ENCODE measurements at places on chromosomes 3 and 15.

GRCh38 chr3:41126472-41126871, 72.8 kb upstream of the CTNNB1 start:
- DNase-seq, result no peak

DNA sequence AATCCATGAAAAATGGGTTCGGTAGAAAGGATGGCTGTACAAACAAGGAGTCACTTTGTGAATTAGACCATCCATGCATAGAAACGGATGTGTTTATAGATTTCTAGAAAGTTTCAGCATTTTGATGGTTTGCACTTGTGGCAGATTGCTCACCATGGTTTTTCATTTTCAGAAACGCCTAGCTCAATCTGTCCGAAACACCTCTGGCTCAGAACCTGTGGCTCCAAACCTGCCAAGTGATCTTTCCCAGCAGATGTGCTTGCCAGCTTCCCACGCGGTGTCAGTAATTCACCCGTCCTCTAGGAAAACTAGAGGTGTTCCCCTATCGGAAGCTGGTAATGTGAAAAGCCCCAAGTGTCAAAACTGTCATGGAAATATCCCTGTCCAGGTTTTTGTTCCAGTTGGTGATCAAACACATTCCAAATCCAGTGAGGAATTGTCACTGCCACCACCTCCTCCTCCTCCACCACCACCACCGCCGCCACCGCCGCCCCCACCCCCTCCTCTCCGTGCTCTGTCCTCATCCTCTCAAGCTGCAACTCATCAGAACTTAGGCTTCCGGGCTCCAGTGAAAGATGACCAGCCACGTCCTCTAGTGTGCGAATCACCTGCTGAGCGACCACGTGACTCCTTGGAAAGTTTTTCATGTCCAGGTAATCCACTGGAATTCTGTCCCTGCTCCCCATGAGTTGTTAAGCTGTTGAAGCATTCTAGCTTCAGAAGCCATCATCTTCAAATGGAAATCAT, 21.2 kb downstream of the WHAMM start:
- no peak for DNase-seq

DNA sequence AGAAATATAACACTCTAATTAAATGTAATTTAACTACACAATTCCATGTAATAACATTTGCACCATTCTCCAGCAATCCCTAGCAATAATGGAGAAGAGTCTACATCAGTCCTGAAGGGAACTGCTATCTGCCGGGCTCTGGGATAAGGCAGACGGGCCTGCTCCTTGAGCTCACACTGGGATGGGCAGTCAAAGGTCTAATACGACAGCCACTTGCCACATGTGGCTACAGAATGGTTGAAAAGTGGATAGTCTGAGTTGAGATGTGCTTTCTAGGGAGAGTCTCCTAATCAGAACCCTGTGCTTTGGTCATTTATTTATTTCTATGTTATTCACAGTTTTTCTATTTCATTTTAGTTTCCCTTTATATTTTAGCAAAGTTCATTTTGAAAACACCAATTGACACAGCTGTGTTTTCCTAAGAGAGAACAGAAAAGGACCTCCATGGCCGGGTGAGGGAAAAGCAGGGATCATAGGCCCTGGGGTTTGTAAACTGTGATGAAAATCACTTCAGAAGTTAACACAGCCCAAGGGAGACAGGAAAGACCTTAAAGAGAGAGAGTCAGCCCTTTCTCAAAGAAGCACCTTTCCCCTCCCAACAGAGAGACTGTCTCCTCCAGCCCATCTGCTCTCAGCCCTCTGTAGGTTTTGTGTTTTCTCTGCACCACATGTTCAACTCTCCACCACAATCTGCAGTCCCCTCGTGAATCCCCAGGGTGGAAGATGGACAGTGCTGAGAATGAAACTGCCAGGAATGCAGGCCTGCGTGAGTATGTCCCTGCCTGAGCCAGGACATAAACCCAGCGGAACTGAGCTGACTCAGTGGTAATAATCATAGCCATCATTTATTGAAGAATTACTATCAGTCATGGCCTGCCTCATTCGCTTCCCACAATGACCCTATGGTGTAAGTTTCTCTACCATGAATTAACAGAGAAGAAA, 11.6 kb downstream of the FSIP1 start:
- no peak for DNase-seq

DNA sequence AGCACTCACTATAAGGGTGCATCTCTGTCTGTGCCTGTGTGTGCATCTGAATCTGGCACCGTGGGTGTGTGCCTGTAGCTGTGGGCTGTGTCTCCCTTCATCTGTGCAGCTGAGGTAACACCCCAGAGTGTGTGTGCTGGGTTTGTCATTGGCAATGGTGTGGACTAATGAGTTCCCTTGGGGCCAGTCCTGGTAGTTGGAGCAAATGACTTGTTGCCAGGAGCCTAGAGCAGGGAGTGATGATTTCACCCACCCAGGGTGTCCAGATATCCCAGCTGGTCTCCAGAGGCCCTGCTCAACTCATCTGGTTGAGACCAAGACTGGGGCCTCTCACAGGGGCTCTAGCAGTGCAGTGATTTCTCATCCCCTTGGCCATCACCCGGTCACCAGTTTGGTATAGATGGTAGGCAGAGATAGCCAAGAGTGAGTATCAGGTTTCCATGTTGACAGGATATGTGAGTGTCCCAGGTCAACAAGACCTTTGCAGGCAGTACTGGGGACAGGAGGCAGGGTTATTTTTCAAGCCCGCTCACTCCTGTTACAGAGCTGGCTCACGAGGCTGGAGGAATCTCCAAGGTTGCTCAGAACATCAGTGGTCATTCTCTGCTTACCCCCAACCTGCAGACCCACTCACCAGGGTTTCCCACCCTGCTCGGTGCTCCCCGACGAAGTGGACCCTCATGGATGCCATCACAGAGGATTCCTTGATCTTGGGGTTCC, 4.1 kb upstream of the HDAC11 start:
- no peak for DNase-seq

GRCh38 chr3:108453565-108453964, 56.8 kb downstream of the MYH15 start:
- no peak for DNase-seq

DNA sequence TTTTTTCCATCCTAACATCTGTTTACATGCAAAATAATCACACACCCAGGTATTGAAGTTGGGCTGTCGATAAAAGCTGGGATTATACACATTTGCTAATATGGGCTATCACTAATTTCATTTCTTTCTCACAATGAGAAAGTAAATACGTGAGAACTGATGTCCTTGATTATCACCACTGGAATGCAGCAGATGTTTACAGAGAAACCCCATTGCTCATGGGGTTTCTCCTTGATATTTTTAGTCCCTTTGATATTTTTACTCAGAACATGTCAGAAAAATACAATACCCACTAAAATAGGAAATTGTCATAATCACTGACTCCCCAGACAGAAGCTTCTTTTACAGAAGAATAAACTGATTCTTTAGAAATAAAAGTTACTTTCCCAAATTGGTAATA, 535.1 kb upstream of the CCDC54 start:
- no peak for DNase-seq

DNA sequence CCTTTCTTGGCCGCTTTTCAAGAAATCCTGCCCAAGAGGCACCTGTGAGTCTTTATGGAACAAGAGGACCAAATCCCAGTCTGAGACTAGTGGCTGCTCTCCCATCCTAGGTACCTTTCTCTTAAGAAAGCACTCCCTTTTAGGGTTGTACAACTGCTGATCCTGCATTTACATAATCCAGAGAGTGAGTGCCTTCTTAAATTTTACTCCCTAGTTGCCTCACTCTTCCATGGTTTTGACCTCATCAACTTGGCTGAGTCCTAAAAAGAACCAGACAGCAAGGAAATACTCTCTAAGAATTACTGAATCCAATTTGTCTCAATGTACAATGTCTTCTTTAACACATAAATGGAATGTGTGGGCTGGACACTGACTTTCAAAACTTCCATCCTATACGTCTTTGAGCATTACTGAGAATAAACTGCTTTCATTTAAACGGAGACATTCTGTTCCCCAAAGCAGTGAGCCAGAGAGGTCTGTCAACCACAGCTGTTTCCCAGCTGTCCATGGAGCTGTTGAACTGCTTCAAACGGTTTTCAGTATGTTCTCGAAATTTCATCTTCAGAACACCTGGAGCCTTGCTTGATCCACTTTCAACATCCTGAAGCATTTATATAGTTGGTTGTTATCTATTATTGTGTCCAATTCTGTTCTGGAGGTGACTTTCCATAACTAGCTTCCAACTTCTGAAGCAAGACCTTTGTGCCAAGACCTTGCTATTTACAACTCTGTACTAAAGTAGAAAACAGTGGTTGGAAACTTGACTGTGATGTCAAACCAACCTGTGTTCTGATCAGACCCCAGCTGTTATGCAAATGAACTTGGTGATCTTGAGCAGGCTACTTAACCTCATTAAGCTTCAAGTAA, 179.1 kb downstream of the SLC9A9 start:
- DNase-seq, result no peak

- DNase-seq, result no peak
Measured at GRCh38 chr3:28682121-28682520, 333.5 kb upstream of the AZI2 start.

GRCh38 chr15:38720893-38721567, 156.4 kb upstream of the RASGRP1 start:
- no peak for DNase-seq

GRCh38 chr3:138937690-138938055, 9.3 kb downstream of the FOXL2 start:
- no peak for DNase-seq

DNA sequence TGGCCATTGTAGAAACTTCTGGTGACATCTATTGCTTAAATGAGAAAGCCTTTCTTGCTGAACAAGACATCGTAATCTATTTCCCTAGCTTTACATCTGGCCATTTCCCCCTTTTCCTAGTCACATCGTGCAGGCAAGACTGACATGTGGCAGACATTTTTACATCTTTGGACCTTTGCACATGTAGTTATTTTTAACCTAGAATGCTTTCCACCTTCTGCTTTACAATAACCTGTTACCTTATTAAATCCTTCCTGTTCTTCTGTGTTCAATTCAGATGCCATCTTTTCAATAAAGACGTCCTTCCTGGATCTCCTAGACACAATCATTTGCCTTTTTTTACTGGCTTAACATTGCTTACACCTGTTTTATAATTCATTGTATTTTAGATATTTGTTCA, 343.3 kb downstream of the DIPK2A start:
- DNase-seq, result no peak

- no peak for DNase-seq
Measured at GRCh38 chr15:42144841-42145375, 11.5 kb downstream of the PLA2G4F start.

- no peak for DNase-seq
Measured at GRCh38 chr3:10889206-10889960, 73.4 kb downstream of the SLC6A11 start.

DNA sequence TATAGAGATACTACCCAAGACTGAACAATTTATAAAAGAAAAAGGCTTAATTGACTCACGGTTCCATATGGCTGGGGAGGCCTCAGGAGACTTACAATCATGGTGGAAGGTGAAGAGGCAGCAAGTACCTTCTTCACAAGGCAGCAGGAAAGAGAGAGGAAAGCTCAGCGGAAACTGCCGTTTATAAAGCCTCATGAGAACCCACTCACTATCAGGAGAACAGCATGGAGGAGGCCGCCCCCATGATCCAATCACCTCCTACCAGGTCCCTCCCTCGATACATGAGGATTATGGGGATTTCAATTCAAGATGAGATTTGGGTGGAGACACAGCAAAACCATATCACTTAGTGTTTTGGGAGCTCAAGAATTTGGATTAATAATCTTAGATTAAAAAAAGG, 240.2 kb downstream of the UACA start:
- DNase-seq, result no peak

DNA sequence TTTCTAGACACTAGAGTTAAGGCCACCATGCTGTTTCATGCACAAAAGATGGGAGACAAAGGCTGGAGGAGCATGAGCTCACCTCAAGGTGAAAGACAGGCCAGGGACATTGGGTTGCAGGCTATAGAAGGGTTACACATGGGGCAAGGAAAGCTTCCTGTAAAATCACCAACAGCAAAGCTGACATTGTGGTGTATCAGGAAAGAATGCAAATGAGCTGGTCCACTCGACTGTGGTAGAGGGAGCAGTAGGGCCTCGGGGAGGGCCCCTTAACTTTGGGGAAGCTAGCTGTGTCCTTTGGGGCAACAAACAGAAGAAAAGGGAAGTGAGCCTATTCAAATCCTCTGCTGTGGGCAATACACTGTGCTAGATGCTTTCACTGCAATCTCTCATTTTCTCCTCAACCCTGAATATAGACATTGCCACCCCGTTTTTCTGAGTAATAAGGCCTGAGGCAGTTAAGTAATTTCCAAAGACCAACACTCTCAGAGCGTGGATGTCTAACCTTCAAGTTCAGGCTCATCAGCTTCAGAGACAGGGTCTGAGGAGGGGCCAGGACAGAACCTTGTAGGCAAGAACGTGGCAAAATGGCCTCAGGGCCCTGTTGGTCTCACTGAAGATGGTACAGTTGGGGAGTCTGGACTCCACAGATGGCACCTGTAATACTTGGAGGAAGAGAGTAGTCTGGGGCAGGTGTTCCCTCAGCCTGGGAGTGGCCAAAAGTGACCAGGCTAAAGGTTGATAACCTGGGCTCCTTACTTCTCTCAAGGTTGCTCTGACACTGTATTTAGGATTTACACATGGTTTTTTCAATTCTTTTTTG, 24.1 kb downstream of the CX3CR1 start:
- no peak for DNase-seq

DNA sequence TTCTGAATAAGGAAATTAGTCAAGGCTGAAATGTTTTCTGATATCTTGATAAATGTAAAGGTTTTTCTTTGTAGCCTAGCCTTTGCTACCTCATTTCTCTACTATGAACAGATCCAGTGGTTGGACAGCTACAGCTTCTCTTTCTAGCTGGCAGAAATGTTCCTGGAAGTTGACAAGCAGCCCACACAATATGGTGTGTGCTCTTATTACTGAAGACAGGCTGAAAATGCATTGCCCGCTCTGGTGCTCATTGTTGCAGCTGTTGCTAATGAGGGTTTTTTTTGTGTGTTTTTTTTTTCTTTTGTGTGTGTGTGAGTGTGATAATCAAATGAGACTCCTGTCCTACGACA, 844.3 kb upstream of the SEMA6D start:
- DNase-seq, result no peak

GRCh38 chr3:120622870-120623726, 27.0 kb downstream of the NDUFB4 start:
- no peak for DNase-seq

- DNase-seq, result no peak
Measured at GRCh38 chr15:25545017-25545416, 106.2 kb upstream of the UBE3A start.

- DNase-seq, result no peak
Measured at GRCh38 chr3:78937475-78937874, 830.3 kb downstream of the ROBO1 start.

DNA sequence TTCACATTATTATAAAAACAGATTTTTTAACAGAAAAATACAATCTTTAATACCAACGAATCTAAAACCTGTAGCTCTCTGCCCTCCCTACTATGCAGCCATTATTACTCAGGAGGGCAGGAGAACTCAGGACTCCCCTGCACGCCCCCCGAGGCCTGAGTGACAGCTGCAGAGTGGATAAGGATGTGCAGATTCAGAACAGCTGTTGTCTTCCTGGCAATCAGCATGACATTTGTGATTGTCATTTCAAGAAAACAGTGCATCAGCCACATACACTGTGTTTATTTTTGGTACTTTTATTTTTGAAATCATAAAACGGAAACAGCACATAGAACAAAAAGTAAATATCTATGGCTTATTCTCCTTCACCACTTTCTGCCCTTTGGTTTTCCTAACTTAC, 450.8 kb downstream of the OCA2 start:
- no peak for DNase-seq
